ENCODE measurements at places on chromosomes 2 and 18.
A peak's percentile ranks its signal among the peaks of the same experiment; 100 is the strongest.

DNA sequence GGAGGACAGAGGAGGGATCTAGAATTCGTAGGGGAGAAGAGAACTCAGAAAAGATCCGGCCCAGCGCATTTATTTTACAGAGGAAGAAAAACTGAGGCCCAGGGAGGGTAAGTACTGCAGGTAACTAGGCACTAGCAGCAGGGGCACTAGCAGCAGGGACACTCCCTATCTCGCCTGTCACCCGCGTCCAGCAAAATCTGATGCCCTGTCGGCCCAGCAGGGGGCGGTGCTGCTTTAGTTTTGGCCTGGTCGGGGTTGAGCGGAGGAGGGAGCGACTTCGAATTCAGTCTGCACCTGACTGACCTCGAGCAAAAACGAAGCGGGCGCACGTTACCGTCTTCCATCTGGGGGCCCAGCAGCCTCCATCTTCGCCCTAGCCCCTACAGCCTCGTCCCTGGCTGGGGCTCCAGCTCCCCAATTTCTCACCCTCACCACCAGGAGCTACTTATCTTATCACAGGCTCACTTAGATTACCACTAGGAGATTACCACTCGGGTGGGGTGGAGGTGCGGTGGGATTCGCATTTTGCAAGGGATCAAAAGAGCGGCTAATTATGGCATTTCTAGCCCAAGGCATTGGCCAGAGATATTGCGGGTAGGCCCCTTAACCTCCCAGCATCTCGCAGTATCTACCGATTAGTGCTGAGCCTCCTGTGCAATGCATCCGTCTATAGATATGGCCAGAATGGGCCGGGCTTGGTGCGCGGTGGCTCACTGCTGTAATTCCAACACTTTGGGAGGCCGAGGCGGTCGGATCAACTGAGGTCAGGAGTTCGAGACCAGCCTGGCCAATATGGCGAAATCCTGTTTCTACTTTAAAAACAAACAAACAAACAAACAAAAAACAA is 17.8 kb upstream of the CD8A start:
- no peaks in the 10 kb centered on the region for H3K36me3 ChIP-seq
- peak overlapping the region; percentile 39 for H3K4me3 ChIP-seq
- H3K4me1 ChIP-seq, result peaks cover 6% of the 10 kb centered on the region
- H3K27ac ChIP-seq, result no peak overlapping the region
- DNase-seq, result peak; percentile 92
- H3K27me3 ChIP-seq, result peaks cover 9% of the 10 kb centered on the region

DNA sequence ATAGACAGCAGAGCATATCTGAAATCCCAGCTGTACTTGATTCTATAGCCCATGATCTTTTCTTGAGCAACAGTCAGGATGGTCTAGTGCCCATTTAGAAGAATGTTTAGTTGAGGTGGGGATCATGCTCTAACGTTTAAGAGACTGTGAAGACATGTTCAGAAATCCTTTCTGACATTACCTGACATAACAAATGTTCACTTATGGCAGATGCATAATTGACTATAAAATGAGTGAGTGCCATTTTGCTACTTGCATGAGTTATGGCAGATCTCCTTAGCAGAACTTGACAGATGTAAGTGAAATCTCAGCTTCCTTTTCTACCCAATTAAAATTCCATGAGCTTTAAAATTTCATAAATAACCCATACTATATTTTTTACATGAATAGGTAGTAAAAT is 209.5 kb upstream of the MMADHC start:
- no peak for DNase-seq
- H3K4me3 ChIP-seq, result no peak overlapping the region
- H3K27me3 ChIP-seq, result no peaks in the 10 kb centered on the region
- no peak overlapping the region for H3K27ac ChIP-seq

- no peak overlapping the region for H3K4me3 ChIP-seq
- no peak overlapping the region for H3K27ac ChIP-seq
- H3K27me3 ChIP-seq, result no peaks in the 10 kb centered on the region
- DNase-seq, result no peak
These were observed 29.6 kb upstream of the RNU4ATAC start for GRCh38 chr2:121501031-121501430.

- DNase-seq, result no peak
- no peak overlapping the region for H3K4me3 ChIP-seq
- H3K27ac ChIP-seq, result no peak overlapping the region
- H3K4me1 ChIP-seq, result no peaks in the 10 kb centered on the region
- H3K36me3 ChIP-seq, result no peaks in the 10 kb centered on the region
- no peaks in the 10 kb centered on the region for H3K27me3 ChIP-seq
These were observed 51.6 kb upstream of the PLA2R1 start for GRCh38 chr2:160114020-160114419.

Data from ascending aorta (tissue), 2 donors.